ENCODE measurements at places on chromosomes 3 and 15. TPM values are rescaled to one million over a fixed set of nuclear protein-coding genes. Genes with fewer than 3 reads are reported as not detected.

DNA sequence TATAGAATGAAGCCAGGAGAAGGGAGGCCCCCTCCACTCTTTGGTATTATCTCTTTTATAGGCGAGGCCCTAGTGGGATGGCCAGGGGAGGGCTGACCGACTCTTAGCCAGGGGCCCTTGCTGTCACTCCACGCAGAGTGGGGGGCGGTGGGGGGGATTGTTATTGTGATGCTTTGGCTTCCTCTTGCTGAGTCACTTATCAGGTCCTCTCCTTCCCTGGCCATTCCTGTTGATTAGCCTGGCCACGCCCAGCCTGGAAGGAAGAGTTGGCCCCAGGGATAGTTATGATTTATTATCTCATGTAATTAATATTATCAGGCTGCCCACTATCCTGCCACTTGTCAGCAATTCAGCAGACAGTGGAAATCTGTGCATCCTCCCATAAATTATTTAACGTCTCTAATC, 25.5 kb upstream of the SKOR1 start:
- no peak for DNase-seq

DNA sequence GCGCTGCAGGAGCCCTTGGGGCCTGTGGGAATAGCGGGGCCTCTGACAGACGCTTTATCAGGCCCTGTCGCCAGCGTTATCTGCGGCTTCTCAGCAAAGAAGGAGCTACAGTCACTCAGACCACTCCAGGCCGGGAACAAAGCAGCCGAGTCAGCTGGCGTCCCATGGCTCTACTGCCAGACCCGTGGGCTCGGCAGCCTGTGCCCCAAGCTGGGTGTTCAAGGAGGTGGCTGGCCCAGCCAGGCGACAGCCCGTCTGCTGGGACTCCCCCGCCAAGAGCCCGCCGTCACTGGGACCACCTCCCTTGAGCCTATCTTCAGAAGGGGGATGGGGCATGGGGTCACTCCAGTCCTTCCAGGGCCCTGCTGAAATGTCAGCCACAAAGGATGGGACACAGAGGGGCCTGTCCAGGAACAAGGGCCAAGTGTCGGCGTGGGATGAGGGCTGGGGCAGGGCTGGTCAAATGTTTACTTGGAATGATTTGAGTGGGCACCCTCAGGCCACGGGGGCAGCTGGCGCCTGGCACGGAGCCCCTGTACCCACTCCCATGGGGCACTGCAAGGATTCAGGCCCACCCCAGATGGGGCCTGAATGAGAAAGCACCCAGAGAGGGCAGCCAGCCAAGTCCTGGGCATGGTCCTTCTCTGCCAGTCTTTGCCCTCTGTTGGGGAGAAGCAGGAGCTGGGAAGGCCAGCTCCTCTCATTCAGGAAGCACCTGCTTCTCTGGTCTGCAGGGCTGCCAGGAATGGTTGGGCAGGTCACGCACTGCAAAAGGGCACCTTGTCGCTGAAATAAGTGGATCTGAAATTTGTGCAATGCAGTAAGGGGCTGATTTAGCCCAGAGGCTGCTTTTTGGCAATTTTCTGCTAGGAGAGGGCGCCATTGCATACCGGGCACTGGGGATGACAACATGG, 148.3 kb downstream of the SMAD6 start:
- no peak for DNase-seq

DNA sequence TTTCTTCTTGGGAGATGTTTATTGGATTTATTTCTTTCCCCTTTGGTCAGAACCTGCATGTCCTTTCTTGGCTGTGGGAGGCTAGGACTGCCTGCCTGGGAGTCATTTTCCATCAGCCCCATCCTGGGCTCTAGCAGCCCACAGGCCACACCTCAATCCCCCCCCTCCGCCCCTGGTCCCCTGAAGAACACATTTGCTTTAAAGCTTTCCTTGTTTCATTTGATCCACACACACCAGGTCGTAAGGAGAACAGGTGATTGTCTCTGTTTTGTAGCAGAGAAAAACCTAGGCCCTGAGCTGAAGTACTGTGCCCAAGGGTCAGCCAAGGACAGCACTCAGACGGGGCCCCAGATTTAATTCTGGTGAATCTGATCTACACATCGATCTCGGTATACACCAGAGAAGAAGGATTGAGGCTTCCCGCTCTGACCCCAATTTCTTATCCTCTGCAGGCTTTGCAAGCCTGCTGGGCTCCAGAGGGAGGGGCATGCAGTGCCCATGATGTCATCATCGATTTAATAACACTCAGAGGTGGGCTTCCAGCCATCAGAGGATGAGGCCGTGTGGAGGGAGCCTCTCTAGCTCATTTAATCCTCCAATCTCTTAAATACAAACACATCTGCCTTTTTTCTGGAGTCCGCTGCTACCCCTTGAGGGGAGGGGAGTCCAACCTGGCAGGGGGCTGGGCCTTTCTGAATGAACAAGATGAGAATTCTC, 1.7 kb upstream of the CLN6 start:
- DNase-seq: no peak

DNA sequence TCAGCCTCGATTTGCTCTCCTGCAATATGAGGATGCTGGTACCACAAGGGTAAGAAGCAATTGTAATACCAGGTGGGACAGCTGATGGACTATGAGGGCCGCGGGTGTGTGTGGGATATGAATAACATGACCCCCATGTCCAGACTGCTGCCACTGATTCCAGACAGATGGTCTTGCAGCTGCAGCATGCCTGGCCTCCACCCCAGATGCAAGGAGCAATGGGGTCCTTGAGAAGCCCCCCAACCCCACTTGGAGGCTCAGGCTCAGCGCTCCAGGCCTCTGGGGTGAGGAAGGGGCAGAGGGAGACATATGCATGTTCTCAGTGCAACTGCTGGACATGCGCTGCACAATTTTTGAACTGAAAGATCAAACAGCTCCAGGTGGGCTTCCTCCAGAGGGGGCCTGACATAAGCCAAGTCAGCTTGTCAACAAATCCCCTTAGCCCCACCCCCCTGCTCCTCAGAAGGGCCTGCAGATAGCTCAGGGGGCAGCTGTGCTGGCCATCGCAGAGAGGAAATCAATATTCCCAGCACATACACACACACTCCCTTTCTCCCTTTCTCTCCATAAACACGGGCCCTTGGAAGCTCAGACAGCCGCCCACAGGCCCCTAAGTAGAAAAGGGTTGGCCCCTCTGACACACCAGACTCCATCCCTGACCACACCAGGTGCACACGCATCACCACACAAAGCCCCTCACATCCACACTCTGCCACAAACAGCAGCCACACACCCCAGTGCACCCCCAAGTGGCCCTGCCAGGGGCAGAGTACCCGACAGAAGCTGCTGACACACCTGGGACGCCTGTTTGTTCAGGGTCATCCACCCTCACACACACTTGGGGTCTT, 107.0 kb downstream of the IQSEC1 start:
- DNase-seq: no peak

GOLGA6L7 gene
- not detected for total RNA-seq

- DNase-seq: no peak
Observed at GRCh38 chr15:95994418-95994817, 336.1 kb upstream of the NR2F2 start.

- no peak for DNase-seq
Observed at GRCh38 chr15:60442763-60443162, 36.2 kb downstream of the ICE2 start.

GRCh38 chr15:86444527-86444926, 364.9 kb downstream of the AGBL1 start:
- no peak for DNase-seq

GRK7 gene
- not detected for total RNA-seq

DNA sequence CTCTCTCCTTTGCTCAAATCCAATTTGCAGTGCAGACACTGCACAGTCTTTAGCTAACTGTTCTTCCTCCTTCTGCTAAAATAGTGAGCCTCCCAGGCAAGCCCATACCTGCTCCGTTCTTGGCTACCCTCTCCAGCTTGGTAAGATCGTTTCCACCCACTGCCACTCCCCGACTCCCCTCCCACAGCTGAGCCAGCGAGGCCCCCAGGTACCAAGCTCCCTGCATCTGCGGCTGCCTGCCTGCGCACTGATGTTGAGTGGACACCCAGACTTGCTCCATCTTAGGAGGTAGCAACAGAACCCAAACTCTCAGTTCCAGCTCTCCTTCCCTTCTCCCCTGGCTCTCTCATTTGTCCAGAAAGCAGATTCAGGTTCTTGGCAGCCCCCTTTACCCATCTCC, 7.9 kb upstream of the TNK2 start:
- no peak for DNase-seq

CAMKV gene
- 0.13 TPM for total RNA-seq

PLA2G4F gene
- not detected for total RNA-seq

GRCh38 chr15:82788496-82788895, 17.4 kb downstream of the FSD2 start:
- no peak for DNase-seq

DNA sequence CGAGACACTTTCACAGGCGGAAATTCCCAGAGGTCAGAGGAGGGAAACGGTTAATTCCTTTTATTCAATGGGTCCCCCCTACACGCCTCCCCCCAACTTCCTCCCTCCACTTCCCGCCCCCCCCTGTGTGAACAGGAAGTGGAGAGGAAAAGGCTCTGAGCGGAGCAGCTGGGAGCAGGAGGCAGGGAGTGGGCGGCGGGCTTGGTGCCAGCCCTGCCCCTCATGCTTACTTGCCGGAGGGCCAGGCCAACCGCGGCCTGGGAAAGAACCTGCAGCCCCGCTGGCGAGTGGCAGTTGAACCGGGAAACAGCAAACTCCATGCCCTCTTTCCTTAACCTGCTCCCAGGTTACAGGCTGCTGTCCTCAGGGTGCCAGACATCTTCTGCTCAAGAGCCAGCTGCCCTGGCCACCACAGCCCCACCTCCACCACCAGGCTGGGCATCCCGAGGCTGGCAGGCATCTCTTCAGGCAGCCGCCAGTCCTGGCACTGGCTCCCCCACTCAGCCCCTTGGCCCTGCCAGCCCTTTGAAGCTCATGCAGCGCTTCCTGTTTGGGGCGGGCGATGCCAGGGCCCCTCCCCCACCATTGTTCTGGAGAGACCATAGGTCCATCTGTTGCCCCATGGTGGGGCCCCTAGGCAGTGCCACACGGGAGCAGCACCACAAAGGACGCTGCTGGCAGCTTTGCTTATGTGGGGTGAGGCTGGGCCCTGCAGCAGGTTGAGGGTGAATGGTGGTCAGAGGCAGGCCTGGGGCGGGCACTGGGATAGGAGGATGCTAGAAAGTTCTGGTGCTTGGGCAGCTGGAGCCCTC, 12.9 kb downstream of the VPS18 start:
- no peak for DNase-seq

- DNase-seq: no peak
Observed at GRCh38 chr3:146313746-146314111, 62.8 kb upstream of the PLSCR4 start.
